ENCODE measurements at places on chromosomes 13 and 19.

GRCh38 chr13:85654227-85654626 is 145.0 kb downstream of the SLITRK6 start:
- no peak for DNase-seq

DNA sequence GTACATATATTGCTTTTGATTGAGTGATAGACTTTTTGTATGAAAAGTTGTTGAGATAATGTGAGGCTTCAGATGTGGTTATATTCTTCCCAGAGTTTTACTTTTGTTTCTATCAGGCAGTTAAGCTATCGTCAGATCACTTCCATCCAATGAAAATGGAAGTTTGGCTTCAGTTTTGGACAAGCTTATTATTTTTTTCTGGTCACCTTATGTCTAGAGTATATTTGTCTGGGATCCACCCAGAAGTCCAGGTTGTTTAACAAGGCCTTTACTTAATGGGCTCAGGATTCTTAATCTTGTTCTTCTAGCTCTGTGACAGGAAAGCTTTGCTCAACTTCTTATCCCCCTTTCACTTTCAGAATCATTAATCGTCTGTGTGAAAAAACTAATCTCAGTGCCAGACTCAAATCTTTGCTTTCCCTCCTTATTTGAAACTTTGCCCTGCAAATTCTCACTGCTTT is 150.9 kb downstream of the PDS5B start:
- DNase-seq, result no peak

- no peak for DNase-seq
These were observed 863 bp downstream of the AURKC start for GRCh38 chr19:57231686-57232085.

GRCh38 chr19:10654610-10655456 is 687 bp downstream of the ILF3 start:
- DNase-seq, result peak; percentile 52

DNA sequence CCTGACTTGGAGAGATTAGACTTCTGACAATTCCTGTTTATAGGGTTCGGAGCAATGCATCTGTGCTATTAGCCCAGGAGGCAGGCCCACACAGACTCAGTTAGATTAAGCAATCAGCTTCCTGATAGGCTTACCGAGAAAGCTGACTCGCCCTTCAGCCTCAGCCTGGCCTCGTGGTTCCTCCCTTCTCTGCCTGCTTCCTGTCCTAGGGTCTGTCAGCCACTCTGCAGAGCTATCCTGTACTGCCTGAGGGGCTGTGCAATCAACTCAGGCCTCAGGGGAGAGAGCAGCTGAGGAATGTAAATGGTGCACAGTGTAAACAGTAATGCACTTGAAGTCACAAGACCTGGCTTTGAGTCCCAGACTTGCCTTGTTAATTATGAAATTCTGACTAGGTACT is 30.7 kb downstream of the HTR2A start:
- DNase-seq, result peak; percentile 55

DNA sequence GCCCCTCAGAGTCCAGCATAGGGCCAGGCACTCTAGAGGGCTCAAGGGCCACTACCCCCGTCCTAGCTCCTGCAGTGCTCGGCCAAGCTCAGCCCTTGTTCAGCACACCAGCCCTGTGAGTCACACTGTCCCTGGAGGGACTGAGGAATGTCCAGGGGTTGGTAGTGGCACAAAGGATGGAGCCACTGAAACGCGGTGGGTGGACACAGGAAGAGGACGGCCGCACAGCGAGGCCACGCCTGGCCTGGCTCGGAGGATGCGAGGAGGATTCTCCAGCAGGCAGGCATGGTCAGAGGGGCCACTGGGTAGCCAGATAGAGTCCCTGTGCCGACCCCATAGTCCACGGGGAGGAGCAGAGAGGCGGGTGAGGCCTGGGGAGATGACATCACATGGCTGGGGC is 45.7 kb downstream of the C1QTNF9 start:
- no peak for DNase-seq

GRCh38 chr13:48977973-48978372 is 2.3 kb downstream of the FNDC3A start:
- peak; percentile 48 for DNase-seq

DNA sequence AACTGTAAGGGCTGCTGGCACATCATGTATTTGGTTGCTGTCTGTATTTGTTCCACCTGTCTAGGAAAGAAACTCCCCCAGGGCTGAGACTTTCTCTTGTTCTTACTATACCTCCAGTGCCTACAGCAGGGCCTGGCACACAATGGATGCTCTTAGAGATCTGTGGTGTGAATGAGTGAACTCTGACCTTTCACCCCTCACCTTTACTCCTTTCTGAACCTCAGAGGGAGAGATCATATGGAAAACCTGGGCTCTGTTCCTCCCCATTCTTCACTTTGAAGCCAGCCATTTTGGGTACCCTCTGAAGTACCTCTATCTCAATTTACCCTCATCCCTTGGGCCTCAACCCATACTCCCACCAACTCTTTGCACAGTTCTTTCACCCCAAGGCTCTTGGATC is 3.1 kb downstream of the DYRK1B start:
- no peak for DNase-seq

DNA sequence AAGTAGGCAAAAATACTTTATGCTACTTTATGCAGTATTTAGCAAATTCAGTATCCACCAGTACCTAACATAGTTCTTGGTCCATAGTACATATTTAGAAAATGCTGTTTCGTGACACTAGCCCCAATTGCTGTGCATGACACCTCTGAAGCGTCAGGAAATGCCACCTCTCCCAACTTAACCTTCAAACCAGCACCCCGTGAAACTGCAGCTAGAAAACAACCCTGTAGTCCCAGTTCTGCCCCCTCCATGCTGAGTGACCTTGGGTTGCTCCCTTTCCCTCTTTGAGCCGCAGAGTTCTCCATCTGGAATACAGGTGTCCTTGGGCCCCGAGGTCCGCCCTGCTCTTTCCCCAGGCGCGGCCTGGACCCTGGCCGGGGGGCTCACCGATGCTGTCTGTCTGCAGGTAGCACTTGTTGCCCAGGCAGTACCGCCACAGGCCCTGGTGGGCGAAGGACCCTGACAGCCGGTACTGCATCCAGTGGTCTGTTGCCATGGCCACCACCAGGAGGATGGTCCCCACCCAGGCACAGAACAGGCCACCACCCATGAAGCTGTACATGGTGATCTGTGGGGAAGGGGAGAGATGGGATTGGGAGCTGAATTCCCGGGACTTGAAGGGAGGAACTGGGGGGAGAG is 773 bp downstream of the LIM2 start:
- DNase-seq, result no peak

GRCh38 chr13:49459580-49459979 is 15.5 kb downstream of the SETDB2 start:
- no peak for DNase-seq

GRCh38 chr13:57624565-57625435 is 6.7 kb upstream of the PCDH17 start:
- DNase-seq, result peak; percentile 56

DNA sequence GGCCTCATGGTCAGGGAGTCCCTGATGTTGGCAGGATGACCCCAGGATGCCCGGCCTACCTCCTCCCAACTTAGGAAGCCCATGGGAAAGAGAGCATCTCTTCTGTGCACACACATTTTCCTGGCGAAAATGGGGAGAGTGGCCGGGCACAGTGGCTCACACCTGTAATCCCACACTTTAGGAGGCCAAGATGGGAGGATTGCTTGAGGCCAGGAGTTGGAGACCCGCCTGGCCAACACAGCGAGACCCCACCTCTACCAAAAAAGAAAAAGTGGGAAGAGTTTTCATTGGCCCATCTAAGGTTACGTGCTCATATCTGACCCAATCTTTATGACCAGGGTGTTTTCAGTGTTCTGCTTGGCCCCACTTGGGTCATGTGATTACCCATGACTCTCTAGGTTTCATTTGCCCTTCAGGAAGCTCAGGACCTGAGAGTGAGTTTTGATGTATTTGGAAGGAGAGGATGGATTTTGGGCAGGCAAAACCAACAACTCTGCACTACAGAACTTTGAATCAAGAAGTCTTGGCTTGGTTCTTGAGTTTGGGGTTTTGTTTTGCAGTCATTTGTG is 33.6 kb upstream of the SHKBP1 start:
- no peak for DNase-seq

DNA sequence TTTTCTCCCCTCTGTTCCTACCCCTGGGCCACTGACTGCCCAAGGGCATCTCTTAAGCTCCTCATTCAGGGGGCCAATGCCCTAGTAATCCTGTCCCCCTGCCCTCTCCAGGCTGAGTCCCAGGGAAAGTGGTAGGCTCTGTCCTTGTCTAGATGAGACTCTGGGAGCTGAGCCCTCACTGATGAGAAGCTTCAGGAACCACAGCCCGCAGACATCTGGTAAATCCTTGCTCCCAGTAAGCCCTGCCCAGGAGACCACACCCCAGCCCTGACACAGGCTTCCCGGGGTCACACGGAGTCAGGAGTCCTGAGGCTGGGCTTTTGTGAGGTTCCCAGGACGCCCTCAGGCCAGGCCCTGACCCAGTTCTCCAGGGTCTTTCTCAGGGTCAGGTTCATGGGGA is 1.9 kb downstream of the CEACAM4 start:
- no peak for DNase-seq

GRCh38 chr19:39563408-39563807 is 23.4 kb upstream of the EID2 start:
- no peak for DNase-seq

DNA sequence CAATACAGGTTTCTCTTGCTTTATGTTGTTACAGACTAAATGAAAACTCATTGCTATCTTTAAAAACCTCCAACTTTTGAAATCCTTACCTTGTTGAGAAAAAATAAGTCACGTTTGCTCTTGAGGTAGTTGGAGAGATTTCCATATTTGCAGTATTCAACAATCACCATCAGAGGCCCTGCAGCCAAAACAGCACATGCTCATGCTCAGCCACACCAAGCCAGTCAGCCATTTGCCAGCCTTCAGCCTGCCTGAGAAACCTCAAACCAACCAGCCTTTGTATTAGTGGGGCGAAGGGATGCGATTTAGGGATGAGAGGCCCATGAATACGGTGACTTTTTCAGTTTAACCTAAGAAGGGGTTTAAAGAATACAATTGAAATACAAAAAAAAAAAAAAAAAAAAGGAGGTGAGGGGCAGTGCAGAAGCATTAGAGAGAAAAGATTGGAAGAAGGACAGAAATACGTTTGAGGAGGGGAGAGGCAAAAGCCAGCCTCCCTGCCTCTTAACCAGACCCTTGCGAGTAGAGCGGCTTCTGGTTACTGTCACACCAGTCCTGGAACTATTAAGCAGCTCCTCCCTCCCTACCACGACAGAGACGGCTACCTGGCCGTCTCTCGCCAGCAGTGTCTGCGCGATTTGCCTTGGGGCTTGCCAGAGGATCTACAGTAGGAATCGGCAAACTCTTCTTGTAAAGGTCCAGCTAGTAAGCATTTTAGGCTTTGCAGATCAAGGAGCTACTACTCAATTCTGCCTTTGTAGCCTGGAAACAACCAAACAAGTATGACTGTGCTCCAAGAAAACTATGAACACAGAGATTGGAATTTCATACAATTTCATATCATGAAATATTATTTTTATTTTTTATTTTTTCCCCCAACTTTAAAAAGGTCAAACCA is 167.3 kb downstream of the FLT1 start:
- no peak for DNase-seq

DNA sequence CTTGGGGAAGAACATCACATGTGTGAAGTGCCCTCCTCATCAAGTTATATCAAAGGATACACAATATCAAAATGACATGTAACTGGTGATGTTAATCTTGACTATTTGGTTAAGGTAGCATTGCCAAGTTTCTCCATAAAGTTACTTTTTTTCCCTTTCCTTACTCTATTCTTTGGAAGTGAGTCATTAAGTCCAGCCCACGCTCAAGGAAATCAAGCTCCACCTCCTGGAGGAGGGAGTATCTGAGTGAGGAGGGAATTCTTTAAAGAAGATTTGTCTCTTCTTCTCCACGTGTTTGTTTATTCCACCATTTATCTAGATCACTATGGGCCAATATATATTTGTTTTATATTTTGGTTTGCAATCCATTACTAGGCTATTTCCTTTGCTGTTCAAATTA is 33.6 kb upstream of the FNDC3A start:
- DNase-seq, result peak; percentile 53

GRCh38 chr19:45450012-45450333 is 17.8 kb upstream of the FOSB start:
- DNase-seq, result no peak

DNA sequence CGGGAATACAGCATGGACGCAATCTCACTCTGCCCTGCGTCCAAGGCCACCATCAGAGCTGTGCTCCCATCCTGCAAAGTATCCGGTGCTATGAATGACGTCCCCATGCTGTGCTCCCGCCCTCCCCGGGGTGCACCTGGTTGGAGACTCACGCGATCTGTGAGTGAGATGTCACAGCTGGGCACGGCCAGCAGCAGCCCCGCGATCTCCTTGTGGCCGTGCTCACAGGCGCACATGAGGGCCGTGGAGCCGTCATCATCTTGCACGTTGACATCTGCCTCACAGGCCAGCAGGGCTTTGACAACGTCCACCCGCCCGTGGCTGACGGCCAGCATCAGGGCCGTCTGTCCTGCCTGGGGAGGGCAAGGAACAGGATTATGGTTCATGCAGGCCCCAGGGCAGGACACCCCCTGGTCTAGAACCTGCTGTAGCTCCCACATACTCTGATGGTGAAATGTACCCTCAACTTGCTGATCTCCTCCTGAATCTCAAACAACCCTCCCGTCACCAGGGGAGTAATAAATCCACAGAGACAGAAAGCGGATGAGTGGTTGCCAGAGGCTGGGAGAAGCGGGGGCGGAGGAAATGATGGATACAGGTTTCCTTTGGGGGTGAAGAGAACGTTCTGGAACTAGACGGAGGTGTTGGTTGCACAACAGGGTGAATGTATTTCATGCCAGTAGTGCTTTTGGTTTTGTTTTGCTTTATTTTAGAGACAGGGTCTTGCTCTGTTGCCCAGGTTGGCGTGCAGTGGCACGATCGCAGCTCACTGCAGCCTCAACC is 14.5 kb upstream of the SPC24 start:
- DNase-seq, result no peak

DNA sequence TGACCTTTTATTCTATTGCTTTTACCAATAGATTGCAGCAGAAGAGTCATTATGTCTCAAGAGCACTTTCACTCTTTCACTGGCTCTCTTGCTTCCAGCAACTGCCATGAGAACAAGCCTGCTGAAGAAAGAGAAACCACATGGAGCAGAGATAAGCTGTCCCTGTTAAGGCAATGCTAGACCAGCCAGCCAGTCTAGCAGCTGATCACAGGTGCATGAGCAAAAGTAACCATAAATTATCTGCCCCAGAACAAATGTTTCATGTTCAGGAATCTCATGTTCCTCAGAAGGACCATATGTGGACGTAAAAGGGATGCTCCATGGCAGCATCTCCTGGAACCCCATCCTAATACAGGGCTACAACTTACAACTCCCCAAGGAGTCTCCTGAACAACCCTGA is 20.4 kb upstream of the DCLK1 start:
- no peak for DNase-seq

GRCh38 chr19:47427241-47428176 is 8.2 kb upstream of the MEIS3 start:
- DNase-seq, result peak; percentile 60

GRCh38 chr13:39998166-39998565 is 342.7 kb downstream of the COG6 start:
- no peak for DNase-seq
